ENCODE measurements at places on chromosomes 2 and 18.

GRCh38 chr2:227010433-227010832, 153.6 kb downstream of the COL4A4 start:
- no peak for DNase-seq

DNA sequence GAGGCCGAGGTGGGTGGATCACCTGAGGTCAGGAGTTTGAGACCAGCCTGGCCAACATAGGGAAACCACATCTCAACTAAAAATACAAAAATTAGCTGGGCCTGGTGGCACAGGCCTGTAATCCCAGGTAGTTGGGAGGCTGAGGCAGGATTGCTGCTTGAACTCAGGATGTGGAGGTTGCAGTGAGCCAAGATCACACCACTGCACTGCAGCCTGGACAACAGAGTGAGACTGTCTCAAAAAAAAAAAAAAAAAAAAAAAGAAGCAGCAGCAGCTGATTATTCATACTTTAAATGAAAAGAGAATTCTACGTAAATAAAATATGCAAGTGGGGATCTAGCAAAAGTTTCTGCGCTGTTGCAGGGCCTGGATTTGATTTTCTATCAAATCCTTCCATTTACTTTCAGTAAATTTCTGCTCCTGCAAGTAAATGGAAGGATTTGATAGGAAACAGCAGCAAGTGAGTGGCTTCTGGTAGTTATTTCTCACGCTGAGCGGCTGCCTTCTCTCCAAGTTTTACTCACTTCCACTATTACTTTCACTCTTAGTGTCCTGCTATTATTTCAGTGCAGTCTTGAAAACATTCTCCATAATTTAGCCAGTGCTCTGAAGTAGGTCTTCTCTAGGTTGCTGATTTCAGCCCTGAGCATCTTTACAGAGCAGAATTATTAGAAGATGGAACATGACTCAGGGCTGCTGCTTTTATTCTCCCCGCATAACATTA, 68.4 kb downstream of the SLC16A14 start:
- DNase-seq = no peak

DNA sequence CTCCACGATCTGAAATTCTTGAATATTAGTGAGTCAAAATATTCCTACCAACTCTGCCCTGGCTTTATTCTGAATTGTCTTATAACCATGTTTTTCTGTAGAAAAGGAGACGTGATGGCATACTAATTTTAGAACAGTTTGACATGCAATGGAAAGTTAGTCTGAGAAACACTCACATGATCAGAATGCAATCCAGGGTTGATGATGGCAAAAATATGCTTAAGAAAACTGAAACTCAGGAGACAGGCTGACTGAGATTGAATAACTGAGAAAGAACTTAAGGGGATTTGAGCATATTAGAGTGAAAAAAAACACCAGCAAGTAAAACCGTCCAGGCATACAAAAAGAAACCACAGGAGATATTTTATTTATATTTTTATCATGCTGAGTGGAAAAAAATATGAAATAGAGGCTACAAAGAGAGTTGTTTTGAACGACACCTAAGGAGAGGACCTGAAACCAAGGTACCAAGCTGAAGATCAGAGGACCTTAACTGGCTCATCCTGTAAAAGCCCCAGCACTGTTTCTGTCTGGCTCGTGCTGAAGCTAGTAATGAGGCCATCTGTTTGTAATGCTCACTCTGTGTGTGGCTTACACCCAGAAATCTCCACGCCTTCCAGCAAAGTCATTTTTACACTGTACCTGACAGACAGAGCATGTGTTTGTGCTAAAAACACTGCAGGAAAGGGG, 437.2 kb upstream of the PKDCC start:
- DNase-seq = peak; percentile 64

GRCh38 chr2:143162123-143162837, 33.1 kb downstream of the ARHGAP15 start:
- DNase-seq = no peak

DNA sequence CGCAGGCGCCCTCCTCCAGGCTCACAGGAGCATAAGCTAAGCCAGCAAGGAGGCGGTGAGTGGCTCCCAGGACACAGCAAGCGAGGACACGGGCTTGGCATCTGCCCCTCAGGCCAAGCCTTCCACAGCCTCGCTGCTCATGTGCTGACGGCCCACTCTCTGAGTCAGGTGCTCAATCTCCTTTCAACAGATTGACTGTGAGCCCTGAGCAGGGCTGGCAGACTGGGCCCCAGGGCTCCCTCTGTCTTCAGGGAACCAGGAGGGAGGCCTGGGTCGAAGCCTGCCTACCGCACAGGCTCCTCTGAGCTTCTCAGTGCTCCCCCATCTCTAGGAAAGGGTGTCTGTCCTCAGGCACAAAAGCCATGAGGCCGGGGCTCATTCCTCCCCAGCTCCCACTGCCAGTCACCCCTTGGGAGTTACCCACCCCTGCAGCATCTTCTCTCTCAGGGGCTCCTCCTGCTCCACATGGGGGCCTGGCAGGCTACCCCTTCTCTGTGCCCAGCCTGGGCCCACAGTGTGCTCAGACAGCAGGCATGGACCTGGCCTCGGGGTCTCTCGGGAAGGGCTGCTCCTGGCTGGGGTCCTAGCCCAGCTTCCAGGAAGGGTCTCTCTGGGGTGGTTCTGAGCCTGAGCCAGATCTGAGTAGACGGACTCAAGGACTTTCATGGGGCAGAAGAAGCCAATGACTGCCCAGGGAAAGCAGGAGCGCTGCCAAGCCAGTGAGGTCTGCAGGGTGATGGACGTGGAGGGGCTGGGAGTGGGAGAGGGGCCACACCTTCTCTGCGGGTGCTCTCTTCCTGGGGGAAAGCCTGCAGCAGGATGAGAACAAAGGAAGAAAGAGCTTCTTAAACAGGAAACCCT, 138.0 kb upstream of the GPC1 start:
- DNase-seq = no peak

- no peak for DNase-seq
Measured at GRCh38 chr2:162317058-162317742, 1.3 kb downstream of the IFIH1 start.

DNA sequence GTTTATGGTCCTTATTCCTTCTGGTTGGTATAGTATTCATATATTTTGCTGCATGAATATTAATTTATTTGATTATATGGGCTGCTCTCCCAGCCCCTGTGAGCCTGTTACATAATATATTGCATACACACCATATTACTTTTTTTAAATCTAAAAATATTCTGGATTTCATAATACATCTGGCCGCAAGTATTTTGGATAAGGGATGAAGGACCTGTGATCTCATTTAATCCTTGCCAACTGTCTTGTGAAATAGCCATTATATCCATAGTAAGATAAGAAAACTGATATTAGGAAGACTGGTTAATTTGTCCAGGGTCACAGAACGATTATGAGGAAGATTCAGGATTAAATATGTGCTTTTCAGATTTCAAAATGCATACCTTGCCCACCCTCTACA, 433.6 kb downstream of the LPIN1 start:
- no peak for DNase-seq

GRCh38 chr2:233025706-233026105, 6.8 kb upstream of the NEU2 start:
- DNase-seq = no peak

GRCh38 chr2:138267902-138268254, 233.7 kb upstream of the SPOPL start:
- no peak for DNase-seq

DNA sequence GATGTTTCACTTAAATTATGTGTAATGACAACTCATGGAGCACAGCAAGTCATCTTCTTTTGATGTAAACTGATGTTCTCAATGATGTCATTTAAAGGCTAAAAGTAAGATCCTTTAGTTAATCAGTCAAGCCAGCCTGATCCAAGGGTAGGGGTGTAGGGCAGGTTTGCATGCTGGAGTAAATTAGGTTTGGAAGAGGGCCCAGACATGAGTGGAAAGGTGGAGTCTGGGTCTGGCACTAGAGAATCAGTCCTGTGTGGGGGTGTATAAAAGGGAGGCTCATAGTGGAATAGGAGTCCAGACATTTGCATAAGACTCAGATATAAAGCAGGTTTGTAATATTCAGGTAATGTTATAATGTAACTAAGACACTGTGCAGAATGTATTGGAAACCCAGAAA, 88.8 kb upstream of the NYAP2 start:
- no peak for DNase-seq

DNA sequence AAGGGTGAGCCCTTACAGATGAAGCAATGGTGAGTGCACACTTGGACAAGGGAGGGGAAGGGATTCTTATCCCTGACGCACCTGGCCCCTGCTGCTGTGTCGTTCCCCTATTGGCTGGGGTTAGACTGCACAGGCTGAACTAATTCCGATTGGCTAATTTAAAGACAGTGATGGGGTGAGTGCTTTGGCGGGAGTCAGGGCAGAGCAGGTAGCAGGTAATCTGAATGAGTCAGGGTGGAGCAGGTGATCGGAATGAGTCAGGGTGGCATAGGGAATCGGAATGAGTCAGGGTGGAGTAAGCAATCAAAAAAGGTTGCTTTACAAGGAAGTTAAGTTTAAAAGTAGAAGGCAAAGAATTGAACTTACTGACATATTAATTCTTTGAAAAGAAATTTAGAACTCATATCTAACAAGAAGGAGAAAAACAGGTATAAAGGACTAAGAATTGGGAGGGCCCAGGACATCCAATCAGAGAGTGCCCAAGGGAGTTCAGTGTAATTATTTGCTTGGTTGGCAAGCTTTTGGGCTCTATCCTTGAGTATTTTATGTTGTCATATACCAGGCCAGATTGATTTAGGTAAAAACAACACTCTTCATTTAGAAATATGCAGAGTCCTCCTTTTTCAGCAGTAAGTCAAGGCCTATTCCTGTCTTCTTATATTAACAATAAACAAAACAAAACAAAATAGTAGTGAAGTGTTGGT, 52.3 kb upstream of the RALBP1 start:
- no peak for DNase-seq

DNA sequence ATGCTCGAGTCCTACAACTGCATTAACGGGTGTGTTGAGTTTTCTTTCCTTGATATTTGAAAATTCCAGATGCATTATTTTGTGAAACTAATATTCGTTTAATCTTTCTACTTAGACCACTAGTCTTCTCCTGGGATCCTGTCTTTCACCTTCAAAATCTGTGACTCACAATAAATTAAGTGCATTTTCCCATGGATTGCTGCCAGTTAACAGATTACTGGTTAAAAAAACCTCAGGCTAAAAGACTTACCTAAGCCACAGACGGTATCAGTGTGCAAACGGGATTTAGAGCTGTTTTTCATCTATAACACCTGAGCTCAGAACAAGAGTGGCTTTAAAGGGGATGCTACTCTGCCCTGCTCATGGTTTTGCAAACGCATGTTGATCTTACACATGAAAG, 10.2 kb downstream of the FECH start:
- no peak for DNase-seq

DNA sequence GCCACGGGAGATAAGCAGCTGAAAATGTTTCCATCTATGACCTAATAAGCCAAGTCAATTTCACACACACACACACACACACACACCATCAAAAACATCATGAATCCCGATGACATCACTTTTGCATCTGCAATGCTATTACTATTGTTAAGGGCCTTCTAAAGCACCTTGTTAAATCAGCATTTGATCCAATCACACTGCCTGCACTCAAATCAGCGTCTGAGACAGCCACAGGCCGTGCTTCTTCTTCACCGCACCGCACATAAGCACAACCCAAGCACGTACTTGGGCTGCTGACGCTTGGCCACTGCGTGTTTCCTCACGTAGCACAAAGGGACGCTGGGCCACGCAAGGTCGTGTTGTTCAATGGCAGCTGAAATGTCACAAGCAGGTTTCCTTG, 15.8 kb upstream of the MTCL1 start:
- no peak for DNase-seq

- no peak for DNase-seq
Measured at GRCh38 chr18:58225101-58225500, 181.1 kb downstream of the NEDD4L start.

Data from right forelimb (tissue), 1 donor.